Left lung (tissue), 14 donors: ENCODE measurements at places on chromosomes 7 and 10. TPM values are rescaled to one million over a fixed set of nuclear protein-coding genes. Genes with fewer than 3 reads are reported as not detected.

GRCh38 chr10:5555881-5556280 lies 31.1 kb downstream of the CALML3 start:
- DNase-seq = no peak

DNA sequence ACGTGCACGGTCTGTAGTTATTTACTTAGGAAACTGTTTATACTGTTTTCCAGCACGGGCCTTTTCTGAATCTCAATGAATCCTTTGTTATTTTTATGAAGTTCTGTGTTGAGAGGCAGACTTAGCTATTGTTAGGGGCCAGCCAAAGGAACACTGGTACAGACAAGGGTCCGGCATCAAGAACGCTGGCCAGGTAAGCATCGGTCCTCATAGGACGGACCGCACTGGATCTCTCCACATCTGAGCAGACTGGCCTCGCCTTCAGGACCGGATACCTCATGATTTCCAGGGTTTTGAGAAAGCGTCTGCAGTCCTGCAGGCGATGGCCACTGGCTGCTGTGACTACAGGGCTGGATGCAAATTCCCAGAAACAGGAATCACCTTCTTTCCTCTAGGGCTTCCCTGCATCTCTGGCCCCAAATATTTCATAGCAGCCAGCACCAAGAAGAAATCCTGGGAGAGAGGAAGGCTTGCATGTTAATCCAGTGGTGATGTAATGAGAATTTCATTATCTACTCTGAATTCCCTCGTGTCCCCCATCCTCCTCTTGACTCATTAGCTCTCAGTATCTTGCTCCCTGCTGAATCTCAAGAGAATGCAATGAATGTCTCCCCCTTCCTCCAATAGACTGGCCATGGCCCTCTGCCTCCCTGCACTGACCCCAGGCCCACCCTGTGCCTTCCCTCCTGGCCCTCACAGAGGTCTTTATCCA lies 325.4 kb upstream of the NPVF start:
- no peak for DNase-seq

DNA sequence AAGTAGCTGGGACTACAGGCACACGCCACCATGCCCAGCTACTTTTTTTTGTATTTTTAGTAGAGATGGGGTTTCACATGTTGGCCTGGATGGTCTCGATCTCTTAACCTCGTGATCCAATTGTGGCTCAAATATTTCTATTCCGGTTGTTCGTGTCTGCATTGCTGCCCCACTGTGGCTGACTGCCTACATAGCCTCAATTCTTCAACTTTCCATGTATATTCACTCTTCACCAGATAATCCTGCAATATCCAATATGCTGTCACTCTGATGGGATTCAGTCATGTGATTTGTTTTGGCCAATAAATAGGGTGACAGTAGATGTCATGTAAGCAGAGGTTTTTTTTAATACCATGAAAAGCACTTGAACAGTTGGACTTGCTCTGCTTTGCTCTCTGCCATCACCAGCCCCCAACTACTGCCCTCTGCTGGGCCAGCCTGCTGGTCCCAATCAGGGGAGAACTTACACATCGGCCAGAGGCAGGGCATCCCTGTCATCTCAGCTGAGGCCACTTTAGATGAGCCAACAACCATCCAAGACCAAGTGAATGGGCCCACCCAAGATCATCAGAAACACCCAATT lies 56.7 kb downstream of the NSUN6 start:
- no peak for DNase-seq

- DNase-seq = no peak
Observed at GRCh38 chr10:42975005-42975493, 101.8 kb upstream of the RET start.

DNA sequence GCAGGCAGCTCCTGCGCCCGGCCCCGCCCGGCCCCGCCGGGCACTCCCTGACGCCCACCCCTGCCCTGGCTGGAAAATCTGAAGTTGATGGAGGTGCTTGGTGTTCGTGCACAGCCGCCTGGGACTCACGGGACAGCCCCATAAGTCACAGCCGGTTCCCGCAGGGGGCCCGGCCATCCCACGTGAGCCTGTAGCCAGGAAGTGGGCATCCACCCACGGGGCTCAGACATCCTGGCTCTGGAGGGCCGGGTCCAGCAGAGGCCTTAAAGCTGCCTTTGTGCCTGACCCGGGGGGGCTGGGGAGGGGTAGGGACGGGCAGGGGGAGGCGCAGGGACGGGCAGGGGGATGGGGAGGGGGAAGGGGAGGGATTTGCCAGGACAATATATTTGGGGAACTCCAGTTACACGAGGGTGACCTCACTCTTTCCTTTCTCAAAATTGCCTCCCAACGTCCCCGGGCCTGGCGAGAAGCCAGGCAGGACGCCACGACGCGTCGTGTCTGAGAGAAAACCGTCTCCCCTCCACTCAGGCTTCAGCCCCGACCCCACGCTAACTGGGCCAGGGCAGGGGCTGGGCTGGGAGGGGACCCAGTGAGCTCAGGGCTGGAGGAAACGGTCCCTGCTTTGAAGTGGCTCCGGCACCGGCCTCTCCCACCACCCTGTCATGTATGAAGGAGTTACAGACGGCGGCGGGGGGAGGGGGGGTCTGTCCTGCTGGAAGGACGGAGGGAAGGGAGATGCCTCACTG lies 82.1 kb upstream of the PDGFA start:
- DNase-seq = no peak

ACBD7 gene
- polyA plus RNA-seq = 5.8 TPM

DNA sequence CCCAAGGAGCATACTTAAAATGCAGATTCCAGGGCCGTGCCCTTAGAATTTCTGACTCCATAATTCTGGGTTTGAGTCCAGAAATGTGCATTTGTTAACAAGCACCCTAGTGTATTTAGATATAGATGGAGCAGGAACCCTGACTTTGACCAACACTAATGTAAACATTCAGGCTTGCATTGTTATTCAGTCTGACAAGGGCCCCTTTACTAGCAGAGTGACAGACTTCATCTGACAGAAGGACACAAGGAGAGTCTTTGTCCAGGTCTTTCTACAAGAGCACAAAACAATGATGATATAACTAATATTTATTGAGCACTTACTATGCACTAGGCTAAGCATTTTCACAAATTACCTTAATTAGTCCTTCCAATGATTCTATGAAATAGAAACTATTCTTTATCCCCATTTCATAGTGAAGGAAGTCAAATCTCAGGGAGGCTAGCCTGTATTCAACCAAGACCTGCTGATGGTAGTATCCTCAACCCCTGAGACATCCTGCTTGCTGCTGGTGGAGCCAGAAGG lies 3.9 kb downstream of the RBP4 start:
- DNase-seq = no peak

PRPS1L1 gene
- polyA plus RNA-seq = not detected

DNA sequence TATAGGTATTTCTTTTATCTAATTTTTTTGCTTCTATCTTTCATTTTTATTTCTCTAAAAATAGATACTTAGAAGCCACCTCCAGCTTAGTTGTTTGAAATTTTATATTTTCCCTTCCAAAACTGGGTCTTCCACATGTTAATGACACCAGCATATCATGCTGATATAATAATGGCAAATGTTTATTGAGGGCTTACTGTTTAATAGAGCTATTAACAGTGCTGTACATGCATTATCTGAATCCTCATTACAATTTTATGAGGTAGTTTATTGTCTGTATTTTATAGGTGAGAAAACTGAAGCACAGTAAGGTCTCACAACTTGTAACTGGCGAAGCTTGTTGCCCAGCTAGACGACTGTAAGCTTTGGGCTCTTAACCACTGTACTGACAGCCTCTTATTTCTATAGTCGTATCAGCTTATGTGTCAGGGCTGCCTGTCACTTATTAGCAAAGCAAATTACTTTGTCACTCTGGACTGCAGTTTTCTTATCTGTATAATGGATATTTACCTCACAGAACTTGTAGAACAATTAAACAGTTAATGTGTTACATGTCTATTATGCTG lies 51.2 kb downstream of the ANKIB1 start:
- no peak for DNase-seq

GRCh38 chr10:20856484-20856883 lies 40.6 kb downstream of the NEBL start:
- DNase-seq = no peak

- DNase-seq = no peak
Observed at GRCh38 chr10:85420501-85421191, 945.9 kb downstream of the GRID1 start.

DNA sequence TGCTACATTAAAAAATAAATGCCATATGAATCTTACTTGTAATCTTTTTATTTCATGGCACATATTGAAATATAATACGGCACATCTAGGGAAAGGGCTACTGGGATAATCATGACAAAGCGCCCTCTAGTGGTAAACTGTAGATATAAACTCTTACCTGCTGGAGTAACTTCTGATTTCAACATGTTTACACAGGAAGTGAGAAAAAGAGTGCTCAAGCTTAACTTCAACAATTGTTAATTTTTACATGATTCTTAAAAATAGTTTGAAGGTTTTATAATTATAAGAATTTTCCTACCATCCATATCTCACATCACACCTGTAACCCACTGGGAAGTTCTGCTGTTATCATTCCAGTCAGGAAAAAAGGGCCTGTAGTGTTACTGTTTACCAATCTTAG lies 2.0 kb upstream of the HEPACAM2 start:
- DNase-seq = no peak

GRCh38 chr7:143214789-143215679 lies 6.8 kb upstream of the TAS2R40 start:
- DNase-seq = peak; percentile 74

DNA sequence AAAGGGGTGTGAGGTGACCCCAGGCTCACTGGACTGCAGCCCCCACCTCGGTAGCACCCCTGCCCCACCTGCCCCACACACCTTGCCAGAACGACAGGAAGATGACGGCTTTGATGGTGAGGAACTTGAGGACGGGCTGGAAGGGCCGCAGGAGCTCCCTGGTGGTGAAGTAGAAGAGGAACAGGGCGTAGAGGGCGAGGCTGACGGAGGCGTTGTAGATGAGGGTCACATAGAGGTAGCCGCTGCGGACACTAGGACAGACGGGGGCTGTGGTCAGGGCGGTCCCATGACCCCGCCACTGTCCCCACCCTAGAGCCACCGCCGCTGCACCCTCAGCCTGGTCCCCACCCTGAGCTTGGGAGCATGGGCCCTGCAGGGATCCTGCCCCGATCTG lies 7.6 kb downstream of the TMEM184A start:
- no peak for DNase-seq

PPP1R17 gene
- polyA plus RNA-seq = not detected

DNA sequence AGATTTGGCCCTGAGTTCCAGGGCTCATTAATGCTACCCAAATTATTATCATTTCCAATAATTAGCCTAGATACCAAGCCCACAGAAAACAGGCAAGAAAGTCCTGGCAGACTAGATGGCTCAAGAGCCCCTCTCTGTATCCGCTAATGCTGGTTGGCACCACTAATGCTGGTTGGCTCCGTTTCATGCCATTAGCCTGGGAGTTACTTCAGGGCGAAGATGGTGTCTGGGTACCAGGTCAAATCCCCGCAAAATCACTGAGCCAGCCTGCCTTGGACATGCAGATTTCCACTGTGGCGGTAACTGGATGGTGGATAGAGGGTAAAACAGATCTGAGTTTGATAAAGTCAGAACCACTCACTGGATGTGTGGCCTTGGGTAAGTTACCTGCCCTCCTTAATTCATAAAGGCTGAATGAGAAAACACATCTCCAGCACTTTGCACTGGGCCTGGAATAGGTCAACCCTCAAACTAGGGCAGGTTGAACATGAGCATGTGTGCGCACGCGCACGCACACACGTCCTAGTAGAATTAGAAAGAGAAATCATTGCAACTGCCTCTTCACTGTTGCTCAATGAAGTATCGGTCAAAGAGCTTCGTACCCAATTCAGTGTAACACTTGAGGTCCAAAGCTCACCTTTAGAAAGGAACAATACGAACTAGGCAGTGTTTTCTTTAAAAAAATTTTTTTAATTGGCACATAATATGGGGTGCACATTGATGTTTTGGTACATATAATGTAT lies 91.5 kb downstream of the PRPF18 start:
- no peak for DNase-seq

ASAH2 gene
- 1.3 TPM for polyA plus RNA-seq

- no peak for DNase-seq
Observed at GRCh38 chr7:55173671-55174070, 154.9 kb downstream of the EGFR start.

DPYSL4 gene
- 10.0 TPM for polyA plus RNA-seq

NXPH1 gene
- polyA plus RNA-seq = 0.11 TPM

HYAL4 gene
- 0.07 TPM for polyA plus RNA-seq

DNA sequence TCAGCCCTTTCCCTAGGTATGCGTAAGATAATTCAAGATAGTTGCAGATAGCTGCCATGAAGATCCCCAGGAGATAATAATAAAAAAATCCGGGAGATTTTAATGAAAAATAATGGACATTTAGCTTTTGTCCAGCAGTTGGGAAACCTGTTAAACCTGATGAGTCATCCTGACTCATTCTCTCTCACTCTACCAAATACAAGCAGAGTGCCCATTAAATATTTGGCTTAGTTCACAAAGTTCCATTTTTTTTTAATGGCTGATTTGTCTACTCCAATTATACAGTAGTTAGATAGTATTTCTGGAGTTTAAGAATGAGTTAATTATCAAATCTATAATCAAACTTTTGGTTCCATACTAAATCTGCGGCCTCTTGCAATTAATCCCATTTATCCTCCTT lies 2.1 kb upstream of the SHTN1 start:
- no peak for DNase-seq

DNA sequence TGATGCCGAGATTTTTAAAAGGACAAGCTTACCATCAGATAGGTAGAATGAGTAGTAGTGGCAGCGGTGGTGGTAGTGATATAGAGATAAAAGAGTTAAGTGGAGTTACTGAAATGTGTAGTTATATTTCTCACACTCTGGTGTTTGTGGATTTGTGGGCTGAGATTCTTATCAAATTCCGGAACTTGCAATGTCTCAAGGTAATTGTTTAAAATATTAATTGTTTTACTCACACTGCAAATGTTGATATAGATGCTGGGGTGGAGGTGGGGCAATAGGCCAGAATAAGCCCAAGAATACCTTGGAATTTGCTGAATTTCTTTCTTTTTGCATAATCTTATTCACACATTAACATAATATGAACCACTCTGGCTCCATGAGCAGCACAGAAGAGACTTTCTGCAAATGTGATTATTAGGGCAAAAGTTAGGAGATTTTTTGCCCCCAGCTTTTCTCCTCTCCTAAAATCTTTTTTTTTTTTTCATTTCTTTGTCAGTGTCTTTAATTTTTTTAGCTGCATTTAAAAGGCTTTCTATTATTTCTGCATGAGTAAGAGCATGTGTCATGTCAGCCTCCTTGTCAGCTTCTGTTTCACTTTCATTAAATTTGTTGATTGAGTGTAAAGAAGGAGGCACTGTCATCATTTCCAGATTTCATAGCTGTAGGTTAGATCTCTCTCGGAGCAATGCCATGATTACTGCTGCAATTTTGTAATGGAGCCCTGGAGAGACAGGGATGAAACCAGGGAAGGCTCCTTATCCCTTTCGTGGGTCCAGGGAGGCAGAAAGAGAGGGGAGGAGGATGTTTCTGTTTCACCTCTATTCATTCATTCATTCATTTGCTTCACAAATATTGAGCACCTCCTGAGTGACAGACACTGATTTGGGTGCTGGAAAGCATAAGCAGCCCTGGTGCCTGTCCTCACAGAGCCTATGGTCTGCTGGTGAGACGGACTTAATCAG lies 13.1 kb upstream of the SGMS1 start:
- no peak for DNase-seq

PDLIM1 gene
- polyA plus RNA-seq = 79.6 TPM
